ENCODE measurements at places on chromosomes 2 and 18.
A peak's percentile ranks its signal among the peaks of the same experiment; 100 is the strongest.

GRCh38 chr2:29502460-29502911, 387.3 kb downstream of the CLIP4 start:
- DNase-seq: no peak

- DNase-seq: no peak
Observed at GRCh38 chr18:49137093-49137492, 186.3 kb upstream of the SMAD7 start.

DNA sequence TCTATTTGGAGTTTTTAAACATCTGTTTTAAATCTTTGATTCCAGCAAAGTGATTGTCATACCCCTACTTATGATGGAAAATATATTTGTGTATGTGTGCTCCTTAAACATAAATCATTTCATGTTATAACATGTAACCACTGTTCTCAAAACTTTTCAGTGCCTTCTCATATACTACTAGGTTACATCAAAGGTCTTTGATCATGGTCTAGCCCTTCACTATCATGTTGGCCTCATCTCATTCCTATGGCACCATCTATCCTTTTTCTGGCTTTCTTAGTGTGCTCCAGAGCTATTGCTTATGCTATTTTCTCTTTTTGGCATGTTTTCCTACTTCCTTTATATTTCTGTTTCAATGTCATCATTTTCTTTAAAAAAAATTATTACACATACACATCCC, 367.9 kb upstream of the SLC39A10 start:
- DNase-seq: no peak

DNA sequence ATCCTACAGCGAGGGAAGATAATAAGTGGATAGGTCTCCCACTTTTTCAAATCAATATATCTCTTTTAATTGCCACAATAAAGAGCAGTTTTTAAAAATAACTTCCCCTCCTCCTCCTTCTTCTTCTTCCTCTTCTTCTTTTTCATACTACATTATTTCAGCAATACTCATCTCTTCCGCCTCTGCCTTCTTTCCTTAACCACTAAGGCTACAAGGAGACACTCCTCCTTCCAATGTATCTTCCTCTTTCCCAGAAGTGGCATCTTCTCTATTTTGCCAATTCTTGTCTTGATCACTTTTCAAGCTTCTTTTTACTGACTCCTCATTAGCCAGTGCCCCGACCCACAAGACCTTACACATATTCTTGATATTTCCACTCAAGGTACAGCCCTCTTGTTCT, 546.6 kb upstream of the CHAC2 start:
- peak; percentile 55 for DNase-seq

GRCh38 chr2:150924878-150925277, 336.8 kb downstream of the RBM43 start:
- no peak for DNase-seq

DNA sequence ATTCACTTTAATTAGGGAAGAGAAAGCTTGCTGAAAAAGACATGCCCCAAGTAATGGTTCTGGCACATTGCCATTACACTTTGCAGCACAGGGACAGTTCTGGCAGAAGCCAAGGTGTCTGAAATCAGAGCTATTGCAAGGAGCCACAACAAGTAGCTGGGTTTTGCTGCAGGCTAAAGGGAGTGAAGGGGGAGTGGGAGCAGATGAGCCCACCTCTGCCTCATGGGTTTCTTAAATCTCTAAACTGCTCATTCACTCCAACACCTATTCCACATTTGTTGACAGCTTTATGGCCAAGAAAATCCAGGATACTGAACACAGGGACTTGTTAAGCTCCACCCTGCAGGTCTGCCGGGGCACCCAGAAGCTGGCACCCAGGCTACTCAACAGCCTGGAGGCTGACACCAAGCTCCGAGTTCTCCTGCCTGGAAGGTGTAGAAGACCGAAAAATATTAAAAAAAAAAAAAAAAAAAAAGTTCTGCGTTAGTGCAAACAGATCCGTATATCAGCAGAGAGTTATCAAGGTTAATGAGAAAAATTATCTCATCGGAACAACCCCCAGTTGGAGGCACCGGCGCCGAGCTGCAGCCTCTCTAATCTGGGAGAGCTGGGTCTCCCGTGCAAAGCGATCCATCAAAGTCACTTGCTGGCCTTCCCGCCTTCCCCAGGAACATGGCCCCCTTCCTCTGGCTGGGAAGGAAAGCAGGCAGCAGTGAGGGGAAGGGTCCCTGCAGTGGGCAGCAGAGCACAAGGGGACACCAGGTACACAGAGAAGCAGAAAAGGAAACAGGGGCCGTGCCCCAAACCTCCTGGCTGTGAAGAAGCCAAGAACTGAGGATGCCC, 123.7 kb downstream of the HNMT start:
- DNase-seq: peak; percentile 6

- DNase-seq: no peak
Observed at GRCh38 chr2:98084869-98085238, 2.1 kb upstream of the VWA3B start.

DNA sequence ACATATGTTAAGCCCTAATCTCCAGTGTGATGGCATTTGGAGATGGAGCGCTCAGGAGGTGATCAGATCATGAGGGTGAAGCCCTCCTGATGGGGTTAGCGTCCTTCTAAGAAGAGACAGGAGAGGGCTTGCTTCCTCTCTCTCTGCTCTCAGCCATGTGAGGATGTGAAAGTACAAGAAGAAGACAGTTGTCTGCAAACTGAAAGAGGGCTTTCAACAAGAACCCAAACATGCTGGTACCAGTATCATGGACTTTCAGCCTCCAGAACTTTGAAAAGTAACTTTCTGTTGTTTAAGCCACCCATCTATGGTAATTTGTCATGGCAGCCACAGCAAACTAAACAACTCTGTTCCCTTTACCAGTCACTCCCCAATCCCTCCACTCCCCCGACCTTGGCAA, 47.4 kb downstream of the CACNB4 start:
- peak; percentile 58 for DNase-seq

DNA sequence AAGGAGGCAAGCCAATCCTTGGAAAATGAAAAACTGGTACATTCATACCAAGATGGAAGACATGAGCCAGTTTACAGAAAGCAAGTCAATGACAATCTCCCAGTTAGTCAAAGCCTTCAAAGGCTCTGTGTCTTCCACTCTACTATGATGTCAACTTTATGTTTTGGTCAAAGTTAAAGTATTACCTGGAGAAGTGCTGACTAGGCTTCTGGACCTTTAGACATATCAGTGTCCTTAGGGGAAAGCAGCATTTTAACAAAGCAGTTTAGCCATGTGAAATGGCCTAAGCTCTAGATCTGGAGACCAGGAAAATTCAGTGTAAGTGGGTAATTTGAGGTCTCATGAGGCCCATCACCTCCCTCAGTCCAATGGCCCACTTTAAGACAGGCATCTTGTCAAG, 30.8 kb downstream of the AAK1 start:
- DNase-seq: no peak

DNA sequence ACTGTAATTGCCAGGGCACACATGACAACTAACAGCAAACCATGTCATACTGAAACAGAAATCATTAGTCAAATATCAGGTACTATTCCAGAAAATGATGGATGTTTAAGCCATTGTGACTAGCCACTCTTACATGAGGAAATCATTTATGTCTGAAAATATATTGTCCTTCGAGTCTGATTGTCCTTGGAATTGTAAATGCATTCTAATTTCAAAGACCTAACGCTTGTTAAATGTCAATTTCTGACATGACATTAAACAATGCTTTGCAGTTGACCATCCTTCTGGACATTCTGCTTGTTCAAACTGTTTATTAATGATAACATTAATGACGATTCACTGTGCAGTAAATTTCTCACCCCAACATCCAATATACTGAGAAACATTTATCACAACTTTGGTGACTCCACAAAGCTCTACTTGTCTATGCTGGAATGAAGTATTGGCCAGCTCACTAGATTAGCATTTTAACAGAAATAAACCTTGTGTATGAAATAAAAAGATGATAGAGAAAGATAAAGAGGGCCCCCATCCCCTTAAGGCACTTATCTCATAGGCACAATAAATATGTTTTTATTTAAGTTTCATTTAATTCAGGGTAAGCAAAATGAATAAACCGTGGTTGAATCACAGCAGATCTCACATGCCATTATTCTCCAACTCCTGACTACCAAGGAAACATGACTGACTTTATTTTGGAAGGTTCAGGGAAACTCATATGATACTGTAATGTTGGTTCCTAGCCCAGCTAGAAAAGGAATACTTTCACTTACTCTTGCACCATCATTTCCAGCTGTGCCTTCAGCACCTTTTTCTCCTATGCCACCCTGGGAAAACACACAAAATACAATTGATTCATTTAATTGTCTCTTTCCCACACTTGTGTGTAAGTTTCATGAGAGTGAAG, 82.3 kb downstream of the COL3A1 start:
- no peak for DNase-seq

- DNase-seq: no peak
Observed at GRCh38 chr2:217151509-217152206, 291.8 kb upstream of the TNP1 start.

- DNase-seq: no peak
Observed at GRCh38 chr2:240165034-240165433, 24.6 kb upstream of the OTOS start.

DNA sequence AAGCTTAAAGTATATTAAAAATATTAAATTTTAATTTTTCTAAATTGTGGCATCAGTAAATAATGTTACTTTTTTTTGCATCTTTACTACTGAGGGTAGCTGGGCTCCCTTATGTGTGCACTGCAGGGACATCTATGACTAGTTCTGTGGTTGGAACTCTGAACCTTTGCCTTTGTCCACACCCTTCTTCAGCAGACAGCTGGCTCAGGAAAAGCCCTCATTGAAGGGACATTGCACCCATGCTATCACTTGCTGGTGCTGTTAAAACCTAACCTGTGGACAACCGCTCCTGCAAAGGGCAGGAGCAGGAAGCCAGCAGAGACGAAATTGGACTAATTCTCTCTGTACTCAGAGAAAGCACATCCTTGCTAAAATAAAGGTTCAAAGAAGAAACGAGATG, 30.1 kb downstream of the MOCOS start:
- no peak for DNase-seq

GRCh38 chr2:235827585-235827992, 333.7 kb downstream of the AGAP1 start:
- DNase-seq: no peak

DNA sequence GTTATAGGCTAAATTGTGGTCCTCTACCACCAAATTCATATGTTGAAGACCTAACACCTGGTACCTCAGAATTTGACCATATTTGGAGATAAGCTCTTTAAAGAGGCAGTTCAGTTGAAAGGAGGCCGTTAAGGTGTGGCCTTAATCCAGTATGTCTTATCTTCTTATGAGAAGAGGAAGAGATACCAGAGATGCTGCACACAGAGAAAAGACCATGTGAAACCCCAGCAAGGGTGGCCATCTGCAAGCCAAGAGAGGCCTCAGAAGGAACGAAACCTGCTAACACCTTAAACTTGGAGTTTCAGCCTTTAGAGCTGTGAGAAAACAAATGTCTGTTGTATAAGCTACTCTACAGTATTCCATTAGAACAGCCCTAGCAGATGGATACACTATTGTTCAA, 528.1 kb upstream of the DCC start:
- DNase-seq: no peak

GRCh38 chr18:54877076-54877475, 48.8 kb downstream of the RAB27B start:
- DNase-seq: no peak

- DNase-seq: no peak
Observed at GRCh38 chr18:39191931-39192330, 1626.3 kb upstream of the CELF4 start.

GRCh38 chr2:141611176-141611571, 519.6 kb downstream of the LRP1B start:
- no peak for DNase-seq

- no peak for DNase-seq
Observed at GRCh38 chr2:232320443-232320803, 58.1 kb upstream of the ALPP start.

DNA sequence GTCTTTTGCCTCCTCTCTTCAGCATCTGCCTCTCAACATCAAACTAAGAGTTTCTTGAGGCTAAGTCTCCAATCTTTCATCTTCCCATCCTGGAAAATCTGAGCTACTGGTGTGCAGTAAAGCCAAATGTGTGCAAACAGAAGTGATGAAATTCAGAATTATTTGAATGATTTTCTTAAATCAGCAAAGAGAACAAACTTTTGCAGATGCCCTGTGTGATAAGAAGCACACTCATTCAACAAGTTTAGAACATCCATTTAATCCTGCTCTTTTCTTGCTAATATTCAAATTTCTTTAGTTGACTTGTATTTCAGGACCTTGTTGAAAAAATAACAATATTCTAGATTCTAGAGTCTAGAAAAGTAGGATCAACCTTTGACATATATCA, 1374.9 kb upstream of the CELF4 start:
- no peak for DNase-seq

GRCh38 chr18:57806978-57807285, 3.8 kb upstream of the ATP8B1 start:
- no peak for DNase-seq

GRCh38 chr2:85087541-85087940, 45.7 kb upstream of the TCF7L1 start:
- no peak for DNase-seq

DNA sequence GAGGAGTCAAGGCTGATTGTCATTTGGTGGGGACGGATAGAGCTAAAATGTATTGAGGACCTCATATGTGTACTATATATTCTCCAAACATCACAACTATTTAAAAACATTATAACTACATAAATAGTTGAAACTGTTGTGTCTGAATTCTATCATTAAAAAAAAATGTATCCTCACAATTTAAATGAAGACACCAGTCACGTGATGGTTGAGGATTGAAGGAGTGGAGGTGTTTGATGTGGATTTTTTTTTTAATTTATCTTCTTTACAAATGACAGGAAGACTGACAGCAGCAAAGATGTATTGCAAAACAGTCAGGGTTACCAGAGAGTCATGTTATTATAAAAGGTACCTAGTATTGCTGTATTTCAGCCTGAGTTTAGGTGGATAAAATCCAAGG, 30.0 kb downstream of the GNAL start:
- no peak for DNase-seq

Measured in inflammatory macrophage treated with lipopolysaccharide for 4 hours (primary cell).